ENCODE measurements at places on chromosomes 1 and 21. TPM values are rescaled to one million over a fixed set of nuclear protein-coding genes. Genes with fewer than 3 reads are reported as not detected.

DNA sequence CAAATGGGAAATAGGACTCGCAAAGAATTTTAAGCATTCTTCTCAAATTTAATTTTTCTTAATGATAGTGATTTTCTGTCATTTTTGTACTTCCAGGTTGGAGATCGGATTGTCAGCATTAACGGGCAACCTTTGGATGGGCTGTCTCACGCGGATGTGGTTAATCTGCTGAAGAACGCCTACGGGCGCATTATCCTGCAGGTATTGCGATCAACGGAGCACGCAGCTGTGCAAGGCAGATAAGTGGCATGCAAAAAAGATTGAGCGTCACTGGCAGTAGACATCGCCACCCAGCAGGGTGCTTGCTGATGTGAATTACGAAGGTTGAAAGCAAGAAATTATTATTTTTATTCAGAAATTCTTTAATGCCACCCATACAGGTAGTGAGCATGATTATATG, 65.9 kb upstream of the L1TD1 start:
- DNase-seq, result no peak

- no peak for DNase-seq
These were observed 65.9 kb downstream of the SLC37A1 start for GRCh38 chr21:42579456-42580075.

DNA sequence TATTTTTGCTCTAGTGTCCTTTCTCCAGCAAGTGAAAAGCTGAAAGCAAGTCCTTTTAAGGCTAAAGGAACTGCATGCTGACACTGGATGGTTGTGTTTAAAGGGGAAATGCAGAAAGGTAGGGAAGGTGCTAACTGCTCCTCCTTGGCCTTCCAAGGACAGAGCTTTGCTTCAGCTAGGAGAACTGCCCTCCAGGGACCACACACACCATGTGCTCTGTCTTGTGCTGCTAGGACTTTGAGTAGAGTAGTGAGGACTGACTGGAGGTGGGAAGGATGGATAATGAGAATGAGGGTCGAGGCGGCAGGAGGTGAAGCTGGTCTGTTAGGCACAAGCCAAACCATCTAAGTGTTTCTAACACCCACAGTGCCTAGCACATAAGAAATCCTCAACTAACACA, 77.9 kb downstream of the WDR3 start:
- DNase-seq, result no peak

- DNase-seq, result no peak
These were observed 274.8 kb downstream of the PTPRC start for GRCh38 chr1:198913667-198914066.

DNA sequence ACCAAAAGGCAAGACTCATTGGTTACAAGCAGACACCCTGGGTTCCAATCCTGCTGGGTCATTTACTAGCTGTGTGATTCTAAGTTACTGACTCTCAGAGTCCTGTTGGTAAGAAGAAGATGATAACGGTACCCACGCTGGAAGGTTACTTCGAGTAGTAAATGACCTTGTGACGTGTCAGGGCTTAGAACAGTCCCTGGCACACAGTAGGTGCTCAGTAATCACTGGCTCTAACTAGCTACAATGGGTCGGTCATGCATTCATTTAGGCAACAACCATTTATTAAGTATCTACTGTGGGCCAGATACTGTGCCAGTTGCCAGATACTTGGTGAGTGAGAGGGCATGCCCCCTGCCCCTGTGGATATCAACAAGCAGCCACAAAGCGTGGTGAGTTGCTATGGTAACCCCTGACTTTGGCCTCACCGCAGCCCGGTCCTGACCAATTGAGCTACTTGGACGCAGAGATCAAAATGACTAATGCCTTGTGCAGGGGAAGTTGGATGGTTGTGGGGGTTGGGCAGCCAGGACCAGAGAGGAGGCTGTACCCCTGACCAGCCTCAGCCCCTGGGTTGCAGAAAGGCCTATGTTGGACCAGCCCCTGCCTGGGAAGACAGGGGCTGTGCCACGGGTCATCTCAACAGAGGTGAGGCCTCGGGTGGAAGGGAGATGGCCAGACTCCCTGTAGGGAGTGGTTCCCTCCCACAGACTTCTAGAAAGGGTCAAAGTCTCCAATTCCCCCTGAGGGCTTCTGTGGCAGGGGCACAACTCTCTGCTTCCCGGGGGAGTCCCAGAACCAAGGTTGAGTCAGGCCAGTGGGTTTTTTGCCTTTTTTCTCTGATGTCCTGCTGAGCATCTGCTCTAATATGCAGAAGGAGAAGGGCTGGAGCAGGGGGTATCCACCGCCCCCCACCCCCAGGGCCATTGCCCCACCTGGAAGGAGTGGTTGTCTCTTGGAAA, 16.0 kb downstream of the DHRS3 start:
- DNase-seq, result peak; percentile 47

- DNase-seq, result peak; percentile 67
These were observed 699 bp upstream of the NES start for GRCh38 chr1:156677616-156678596.

DNA sequence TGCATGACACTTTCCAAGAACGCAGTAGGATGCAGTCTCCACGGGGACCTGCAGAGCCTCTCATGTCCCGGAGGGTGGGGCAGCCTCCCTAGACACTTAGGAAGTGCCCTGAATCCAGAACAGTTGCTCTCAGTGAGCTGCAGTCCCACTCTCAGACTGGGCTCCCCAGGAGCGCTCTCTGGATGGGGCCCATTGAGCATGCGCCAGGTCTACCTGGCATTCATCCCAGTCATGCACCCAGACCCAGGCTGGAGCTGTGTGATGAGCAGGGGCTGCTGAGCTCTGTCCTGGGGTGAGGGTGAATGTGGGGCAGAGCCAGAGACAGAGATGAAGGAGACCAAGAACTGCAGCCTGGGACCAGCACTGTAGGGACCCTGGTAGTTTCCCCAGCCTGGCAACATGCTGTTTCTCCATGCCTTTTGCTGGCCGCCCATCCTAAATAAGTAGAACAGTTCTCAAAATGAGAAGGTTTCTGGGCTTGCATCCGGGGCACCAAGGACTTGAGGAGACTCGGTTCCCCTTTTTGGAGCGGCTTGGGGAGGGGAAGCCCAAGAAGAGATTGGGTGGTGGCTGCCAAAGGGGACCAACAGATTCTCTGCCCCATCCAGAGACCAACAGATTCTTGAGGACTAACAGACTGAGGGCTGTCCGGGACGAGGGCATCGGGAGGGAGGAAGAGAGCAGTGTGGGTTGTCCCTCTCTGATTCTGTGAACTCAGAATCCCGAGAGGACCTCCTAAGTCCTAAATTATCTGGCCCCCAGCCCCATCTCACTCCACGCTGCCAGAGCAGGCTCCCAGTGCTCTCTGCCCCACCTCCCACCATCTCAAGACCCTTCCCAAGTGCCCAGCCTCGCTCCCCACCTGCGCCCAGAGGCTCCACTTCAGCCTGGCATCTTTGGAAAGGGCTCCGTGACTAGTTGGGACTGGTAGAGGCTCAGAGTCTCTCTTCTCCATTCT, 1.0 kb upstream of the PGLYRP4 start:
- DNase-seq, result no peak

DNA sequence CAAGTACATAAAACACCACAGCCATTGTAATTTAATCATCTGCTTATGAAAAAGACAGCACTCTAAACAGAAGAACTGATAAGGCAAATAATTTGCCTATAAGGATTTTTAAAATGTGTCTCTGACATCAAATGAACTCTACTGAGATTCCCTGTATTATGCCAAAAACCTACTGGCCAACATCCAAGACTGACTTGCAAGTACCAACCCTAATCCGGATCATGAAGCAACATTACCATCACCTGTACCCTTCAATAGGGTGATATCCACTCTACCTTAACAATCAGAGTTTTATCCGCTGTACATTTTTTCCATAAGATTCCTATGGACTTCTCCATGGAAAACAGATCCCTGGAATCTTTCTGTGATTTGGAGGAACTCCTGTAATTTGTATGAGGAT, 4.6 kb downstream of the RGS7 start:
- no peak for DNase-seq

GRCh38 chr1:231390071-231390470, 32.0 kb downstream of the EGLN1 start:
- peak; percentile 59 for DNase-seq

DNA sequence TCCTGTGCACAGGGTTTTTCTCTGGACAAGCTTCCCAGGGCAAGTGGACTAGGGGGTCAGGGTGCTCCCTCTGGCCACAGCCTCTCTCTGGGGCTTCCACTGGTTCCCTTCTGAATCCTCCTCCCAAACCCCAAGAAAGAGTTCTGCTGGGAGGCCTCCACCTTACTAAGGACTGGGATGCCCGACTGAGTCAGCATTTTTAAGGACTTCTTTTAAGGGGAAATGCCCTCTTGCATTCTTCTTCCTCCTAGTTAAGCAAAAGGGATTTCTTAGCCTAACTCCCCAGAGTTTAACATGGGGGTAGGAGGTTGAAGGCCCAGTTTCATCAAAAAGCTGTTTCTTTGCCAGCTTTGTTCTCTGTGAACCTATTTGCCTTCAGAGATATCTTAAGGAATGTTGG, 99.7 kb upstream of the KRTAP19-8 start:
- no peak for DNase-seq

The MATN1 gene
- 0.05 TPM for polyA plus RNA-seq

DNA sequence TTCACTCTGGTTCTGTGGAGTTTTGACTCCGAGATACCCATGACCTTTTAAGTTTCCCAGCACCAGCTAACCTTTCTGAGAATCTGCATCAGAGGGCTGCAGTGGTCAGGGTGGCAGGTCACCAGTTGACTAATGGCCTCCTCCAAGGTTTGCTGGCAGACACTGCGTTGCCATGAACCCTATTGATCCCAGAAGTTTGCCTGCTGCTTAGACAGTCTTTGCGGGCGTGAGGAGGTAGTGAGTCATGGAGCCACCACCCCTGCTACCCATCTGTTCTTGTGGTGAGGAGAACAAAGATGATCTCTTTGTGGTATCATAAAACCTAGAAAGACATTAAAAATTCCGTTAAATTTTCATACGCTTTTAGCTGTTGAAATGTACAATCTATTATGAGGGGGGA, 180.4 kb downstream of the FGGY start:
- DNase-seq, result peak; percentile 85

- DNase-seq, result no peak
These were observed 12.8 kb downstream of the THEMIS2 start for GRCh38 chr1:27885114-27885528.

The USH2A gene
- not detected for polyA plus RNA-seq

GRCh38 chr1:17198476-17199258, 6.3 kb upstream of the PADI1 start:
- no peak for DNase-seq

DNA sequence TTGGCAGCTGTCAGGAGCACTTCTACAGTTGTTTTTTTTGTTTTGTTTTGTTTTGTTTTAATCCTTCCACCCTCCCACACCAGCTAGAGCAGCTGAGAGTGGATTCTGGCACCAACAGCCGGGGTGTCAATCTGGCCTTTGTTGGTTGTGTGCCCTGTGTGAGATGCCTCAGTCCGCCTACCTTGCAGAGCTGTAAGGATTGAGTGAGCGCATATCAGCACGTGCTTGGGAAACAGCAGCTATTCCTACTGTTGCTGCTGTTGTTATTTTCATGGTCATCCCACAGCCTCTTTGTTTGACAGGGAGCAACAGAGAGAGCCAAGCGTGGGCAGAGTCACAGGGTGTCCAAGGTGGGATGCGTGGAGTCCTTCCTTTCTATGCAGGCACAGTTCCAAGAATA, 50.4 kb downstream of the PGBD5 start:
- no peak for DNase-seq

DNA sequence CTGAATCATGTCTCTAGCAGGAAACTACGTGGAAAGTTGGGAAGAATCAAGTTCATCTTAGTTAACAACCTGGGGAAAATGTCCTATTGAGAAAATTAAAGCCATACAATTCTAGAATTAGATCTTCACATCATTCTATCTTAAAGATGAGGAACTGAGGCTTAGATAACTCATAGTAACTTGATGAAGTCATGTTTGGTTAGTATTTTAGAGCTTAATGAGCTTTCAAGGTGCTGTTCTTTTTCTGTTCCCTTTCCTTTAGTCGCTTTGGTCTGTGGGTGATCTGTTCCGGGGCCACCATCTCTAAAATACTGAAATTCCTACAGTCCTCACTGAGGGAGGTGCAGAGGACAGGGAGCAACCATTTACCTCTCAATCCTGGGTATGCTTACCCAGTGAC, 4.3 kb upstream of the GLUL start:
- DNase-seq, result no peak

The GNPAT gene
- polyA plus RNA-seq, result 23.0 TPM

DNA sequence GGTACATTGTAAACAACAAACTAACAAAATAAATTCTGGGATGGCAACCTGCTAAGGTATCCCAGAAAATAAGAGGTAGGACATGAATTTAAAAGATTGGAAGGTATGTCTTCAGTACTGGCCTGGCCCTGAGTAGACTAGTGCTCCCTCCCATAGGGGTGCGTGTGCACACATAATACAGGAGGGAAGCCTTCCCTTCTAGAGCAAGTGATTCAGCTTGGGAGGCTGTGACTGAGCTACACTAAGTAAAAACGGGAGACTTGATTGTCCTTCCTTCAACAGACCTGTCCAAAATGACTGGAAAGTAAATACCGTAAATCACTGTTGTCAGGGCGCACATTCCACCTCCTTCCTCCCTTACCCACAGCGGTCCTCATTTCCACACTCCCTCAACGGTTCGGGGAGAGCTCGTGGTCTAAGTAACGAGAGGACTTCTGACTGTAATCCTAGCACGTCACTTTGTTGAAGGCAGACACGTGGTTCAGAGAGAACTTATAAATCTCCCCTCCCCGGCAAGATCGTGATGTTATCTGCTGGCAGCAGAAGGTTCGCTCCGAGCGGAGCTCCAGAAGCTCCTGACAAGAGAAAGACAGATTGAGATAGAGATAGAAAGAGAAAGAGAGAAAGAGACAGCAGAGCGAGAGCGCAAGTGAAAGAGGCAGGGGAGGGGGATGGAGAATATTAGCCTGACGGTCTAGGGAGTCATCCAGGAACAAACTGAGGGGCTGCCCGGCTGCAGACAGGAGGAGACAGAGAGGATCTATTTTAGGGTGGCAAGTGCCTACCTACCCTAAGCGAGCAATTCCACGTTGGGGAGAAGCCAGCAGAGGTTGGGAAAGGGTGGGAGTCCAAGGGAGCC, at the start of gene TGFB2:
Gene TGFB2 (plus strand): TSS at position 523 of the 859 bp plus-strand sequence. CDS start 1,366 bp downstream, outside the sequence.
- peak; percentile 79 for DNase-seq

DNA sequence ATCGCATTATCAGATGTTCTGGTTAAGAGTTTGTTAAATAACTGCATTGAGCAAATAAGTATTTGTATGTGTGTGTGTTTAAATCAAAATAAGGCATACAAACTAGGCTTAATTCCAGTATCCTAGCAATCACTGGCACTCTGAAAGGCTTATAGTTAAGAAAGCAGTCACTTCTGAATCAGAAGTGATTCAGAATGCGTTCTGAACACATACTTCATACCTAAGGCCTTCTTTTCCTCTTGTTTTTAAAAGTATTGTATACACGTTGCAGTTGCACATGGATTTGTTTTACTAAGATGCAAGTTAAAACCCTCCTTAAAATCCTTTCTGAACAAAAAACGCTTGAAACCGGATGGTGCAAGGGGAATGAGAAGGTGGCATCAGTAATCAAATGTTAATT, 238.4 kb upstream of the DMRTA2 start:
- no peak for DNase-seq

Data from mammary epithelial cell (primary cell).